ENCODE measurements at places on chromosomes 12 and 14.
A peak's percentile ranks its signal among the peaks of the same experiment; 100 is the strongest.

GRCh38 chr14:79534703-79535353, 676.5 kb downstream of the DIO2 start:
- DNase-seq: no peak

DNA sequence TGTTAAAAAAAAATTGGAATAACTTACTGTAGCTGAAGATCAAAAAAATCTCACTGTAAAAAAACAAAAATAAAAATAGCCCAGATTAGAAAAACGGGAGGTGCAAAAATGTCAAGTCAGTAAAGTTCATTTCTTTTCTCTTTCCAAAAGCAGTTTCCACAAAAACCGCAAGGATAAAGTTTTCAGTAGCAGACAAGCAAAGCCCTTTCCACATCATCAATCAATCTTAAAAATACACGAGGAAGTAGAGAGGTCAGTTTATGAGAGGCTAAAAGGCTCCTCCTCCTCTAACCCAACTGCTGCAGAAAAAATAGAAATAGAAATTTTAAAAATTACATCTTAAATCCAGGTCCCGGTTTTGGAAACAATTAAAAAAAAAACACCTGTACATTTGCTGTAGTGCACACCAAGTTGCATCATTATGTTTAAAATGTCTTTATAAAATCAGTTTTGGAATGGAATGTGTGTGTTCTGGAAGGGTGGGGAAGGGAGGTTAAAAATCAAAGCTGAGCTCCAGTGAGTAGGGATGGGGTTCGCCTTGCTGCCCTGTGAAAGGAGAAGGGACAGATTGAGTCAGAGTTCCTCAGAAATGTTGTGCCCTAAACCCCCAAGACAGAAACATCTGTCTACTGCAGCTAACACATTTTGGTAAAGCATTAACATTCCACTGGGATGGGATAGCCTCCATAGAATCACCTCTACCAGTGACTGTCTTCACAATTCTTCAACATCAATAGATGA, 5.8 kb downstream of the HNRNPC start:
- DNase-seq: no peak

- no peak for DNase-seq
Measured at GRCh38 chr12:108773798-108774788, 42.8 kb upstream of the CORO1C start.

DNA sequence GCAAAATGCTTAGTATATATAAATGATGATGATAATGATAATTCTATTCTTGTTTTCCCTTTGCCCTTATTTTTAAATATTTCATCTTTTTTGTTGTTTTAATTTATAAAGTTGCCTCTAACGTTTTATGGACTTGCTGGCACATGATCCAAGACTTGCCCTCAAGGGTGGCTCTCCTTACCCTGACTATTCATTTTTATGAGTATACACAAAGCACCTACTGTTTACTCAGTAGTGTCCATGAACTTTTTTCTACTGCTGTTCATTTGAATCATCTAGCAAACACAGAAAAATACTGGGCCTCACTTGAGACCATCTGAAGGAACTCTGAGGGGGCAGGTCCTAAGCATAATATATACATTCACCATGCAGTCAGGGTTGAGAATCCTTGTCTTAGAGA, 276.2 kb downstream of the AACS start:
- DNase-seq: no peak

GRCh38 chr14:92568621-92569479, 55.3 kb downstream of the RIN3 start:
- no peak for DNase-seq

DNA sequence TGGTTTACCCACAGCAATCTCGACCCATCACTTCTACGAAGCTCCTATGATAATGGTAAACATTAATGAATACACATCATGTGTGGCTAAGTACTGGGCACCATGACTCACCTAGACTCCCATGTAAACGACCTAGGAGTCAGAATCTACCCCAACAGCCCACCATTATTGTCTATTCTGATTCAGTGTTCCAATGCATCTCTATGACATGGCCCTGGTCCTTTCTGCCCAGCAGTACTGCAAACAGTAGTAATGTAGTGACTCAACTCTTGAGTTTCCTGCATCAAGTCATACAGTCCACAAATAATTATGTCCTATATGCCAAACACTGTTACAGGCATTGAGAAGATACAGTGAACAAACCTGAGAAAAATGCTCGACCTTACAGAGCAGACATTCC, 14.6 kb downstream of the GTF2A1 start:
- no peak for DNase-seq

- DNase-seq: no peak
Measured at GRCh38 chr14:101049942-101050341, 146.4 kb upstream of the RTL1 start.

- DNase-seq: no peak
Measured at GRCh38 chr14:51616256-51616655, 35.5 kb upstream of the FRMD6 start.

GRCh38 chr14:32203928-32204357, 874 bp upstream of the RNU6-8 start:
- DNase-seq: no peak

- no peak for DNase-seq
Measured at GRCh38 chr12:118521036-118521370, 144.6 kb downstream of the SUDS3 start.

GRCh38 chr14:68730348-68730747, 62.5 kb downstream of the ZFP36L1 start:
- DNase-seq: no peak

DNA sequence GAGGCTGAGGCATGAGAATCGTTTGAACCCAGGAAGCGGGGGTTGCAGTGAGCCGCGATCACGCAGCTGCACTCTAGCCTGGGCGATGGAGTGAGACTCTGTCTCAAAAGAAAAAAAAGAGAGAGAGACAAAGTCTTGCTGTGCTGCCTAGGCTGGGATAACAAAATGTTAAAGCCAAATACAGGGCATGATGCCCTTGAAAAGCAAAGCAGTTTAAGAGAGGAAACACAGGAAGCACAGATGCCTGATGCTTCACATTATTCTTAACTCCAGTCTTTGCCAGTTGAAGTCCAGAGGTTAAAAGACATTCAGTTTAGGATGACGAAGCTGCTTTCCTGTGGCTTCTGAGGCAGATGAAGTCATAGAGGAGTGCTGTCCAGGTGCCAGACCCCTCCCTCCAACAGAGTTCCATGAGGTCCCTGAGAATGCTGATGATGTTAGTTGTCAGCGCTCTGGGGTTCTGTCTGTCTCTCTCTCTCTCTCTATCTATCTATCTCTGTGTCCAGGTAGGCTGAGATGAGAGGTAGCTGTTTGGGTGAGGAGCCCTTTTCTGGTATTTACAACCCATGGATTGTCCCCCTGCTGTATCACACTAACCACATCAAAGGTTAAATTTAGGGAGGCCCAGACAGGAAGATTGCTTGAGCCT, 4.9 kb upstream of the MRPL52 start:
- DNase-seq: no peak

DNA sequence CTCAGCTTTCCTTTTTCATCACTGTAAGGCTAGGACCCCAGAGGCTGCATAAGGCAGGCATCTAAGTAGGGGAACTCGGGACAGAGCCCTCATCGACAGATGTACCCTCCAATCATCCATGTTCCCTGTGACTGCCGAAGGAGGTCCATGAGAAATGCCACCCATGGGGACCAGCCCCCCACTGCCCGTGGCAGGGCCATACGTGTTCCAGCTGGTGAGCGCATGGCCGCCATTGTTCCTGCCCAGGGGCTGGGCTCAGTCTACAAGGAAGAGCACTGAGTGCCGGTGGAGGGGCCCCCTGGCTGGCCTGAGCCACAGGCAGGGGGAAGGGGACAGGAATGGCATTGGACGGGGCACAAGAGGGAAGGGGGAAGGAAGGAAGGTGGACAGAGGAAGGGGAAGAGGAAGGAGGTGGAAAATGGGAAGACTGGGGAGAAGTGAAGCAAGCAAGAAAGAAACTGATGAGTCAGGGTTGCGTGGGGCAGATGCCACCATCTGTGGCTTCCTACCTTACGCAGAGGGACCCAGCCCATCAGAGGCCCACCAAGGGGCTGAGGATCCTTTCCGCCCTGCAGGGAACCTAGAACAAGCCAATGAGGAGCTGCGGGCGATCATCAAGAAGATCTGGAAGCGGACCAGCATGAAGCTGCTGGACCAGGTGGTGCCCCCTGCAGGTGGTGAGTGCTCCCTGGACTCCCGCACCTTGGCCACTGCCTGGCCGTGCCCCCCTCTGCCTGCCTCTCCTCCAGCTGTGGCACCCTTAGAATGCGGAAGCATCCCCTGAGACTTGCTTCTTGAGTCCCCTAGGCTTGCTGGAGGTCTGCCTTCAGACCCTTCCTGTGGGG, 120.6 kb upstream of the FKBP4 start:
- no peak for DNase-seq

- DNase-seq: no peak
Measured at GRCh38 chr14:30395065-30395464, 163.9 kb upstream of the G2E3 start.

DNA sequence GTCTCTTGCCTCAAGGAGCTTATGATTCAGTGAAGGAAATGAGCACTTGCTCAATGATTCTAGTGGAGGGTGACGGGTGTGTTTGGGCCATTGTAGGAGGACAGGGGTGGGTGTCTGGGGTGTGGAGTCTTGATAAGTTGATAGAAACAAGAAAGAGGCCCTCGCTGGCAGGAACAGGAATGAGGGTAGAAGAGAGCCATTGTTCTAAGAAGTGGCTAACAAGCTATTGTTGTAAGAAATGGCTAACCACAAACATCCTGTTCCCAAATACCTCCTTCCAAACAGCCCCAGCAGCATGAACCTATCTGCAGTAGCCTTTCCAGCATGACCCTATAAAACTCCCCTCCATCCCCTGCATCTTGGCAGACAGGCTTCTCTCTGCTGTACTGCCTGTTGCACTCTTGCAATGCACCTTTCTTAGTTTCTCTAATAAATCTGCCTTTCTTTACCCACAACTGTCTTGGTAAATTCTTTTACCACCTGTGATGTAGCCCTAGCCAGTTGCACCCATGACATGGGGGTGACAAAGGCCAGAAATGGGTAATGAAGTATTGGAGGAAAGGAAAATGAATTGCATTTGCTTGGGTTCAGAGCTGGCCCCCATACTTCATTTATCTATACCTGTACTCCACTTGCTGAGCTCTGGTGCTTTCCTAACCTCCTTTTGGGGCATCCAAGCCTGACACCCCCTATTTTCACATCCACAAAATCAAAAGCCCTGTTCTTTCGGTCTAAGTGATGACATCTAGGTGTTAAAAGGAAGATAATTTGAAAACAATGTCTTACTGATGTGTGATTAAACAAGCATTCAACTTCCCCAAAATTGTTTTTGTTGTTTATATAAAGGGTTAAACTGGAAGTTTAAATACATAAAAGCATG, 389.1 kb downstream of the GRIN2B start:
- no peak for DNase-seq

- peak; percentile 15 for DNase-seq
Measured at GRCh38 chr12:22543246-22544037, 900 bp downstream of the C2CD5 start.

DNA sequence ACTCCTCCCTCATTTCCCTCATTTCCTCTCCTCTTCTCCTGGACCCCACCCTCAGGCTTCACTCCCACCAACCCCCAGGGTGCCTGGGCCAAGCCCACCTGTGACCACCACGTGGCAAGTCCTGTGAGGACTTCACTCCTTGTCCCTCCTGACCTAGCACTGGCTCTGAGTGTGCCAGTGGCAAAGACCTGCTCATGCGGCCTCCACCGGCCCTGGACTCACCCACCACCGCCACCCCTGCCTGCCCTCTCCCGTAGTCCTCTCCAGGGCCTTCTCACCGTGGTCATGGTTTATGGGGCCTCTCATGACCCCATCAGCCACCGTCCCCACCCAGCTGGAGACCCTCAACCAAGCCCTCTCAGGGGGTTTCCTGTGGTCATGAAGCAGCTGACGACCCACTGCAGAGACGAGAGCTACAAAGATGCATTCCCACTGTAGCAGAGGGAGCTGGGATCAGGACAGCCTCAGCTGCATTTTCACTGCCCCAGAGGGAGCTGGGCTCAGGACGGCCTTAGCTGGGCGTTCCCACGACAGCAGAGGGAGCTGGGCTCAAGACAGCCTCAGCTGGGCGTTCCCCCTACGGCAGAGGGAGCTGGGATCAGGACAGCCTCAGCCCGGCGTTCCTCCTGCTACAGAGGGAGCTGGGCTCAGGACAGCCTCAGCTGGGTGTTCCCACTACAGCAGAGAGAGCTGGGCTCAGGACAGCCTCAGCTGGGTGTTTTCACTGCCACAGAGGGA, 3.2 kb upstream of the C14orf180 start:
- no peak for DNase-seq

GRCh38 chr14:64502456-64502855, 1.2 kb downstream of the ZBTB25 start:
- DNase-seq: no peak

- DNase-seq: no peak
Measured at GRCh38 chr12:19915392-19916195, 452.7 kb upstream of the PDE3A start.

DNA sequence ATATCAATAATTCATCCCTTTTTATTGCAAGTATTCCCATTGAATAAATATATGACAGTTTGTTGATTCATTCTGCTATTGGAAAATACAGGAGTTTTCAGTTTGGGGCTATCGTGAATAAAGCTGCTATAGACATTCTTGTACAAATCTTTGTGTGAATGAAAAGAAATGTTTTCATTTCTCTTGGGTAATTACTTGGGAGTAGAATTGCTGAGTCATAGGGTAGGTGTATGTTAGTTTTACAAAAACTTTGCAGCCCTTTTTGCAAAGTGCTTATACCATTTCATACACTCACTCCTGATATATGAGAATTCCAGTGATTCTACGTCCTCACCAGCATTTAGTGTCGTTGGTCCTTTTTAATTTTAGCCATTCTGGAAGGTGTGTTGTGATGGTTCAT, 6.9 kb upstream of the PTCSC3 start:
- no peak for DNase-seq

- DNase-seq: no peak
Measured at GRCh38 chr12:57998251-57998650, 56.9 kb downstream of the ATP23 start.

DNA sequence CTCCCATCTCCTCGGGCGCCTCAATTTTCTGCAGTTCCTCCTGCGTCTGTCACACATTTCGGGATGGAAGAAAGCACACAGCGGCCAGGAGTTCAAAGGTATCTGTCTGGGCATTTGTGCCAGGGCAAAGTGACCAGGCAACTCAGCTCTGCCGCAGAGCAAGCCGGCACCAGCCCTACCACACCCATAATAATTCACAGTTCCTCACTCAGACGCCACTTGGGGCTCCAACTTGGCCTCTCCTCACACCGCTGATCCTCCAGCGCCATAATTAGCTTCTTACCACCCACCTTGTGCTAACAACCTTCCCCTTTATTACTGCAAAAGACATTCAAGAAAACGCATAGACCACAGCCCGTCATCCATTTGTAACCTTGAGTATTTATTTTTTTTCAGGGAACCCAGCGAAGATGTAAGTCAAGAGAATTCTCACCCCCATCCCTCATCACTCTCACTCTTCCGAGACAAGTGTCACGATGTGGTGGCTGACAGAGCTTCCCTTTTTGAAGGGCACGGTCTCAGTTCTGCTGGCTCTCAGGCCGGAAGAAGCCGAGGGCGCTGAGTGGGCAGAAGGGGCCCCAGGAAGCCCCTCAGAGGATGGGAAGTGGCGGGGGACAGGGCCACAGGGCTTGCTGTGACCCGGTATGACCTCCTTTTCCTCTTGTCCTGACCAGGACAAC, 25.2 kb upstream of the NCOR2 start:
- DNase-seq: no peak

GRCh38 chr12:55142669-55143565, 16.7 kb downstream of the OR9K2 start:
- DNase-seq: no peak

Measured in activated T-helper 1 cell treated with Interleukin-2 at 50 U/mL for 16 hours (primary cell).